BE2C (cell line): ENCODE measurements at places on chromosomes 5 and 9.

DNA sequence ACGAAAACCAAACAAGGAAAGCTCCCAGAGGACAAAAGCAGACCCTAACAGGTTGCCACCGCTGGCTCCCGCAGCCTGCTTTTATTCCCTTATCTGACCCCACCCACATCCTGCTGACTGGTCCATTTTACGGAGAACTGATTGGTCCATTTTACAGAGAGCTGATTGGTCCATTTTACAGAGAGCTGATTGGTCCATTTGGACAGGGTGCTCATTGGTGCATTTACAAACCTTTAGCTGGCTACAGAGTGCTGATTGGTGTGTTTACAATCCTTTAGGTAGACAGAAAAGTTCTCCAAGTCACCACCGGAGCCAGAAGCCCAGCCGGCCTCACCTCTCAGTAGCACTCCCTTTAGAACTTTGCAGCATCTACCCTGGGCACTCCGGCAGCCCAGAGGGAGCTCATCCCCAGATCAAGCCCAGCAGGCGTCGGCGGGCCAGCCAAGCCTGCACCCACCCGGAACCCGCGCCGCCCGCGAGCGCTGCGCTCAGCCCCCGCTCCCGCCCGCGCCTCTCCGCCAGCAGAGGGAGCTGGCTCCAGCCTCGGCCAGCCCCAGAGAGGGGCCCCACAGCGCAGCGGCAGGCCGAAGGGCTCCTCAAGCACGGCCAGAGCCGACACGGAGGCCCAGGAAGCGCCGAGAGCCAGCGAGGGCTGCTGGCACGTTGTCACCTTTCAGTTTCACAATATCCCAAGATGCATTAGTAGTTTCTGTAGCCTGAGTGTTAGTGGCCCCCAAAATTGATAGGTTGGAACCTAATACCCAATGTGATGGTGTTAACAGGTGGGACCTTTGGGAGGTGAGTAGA, 35.3 kb upstream of the CLPTM1L start:
- DNase-seq = peak; percentile 66

- peak; percentile 17 for DNase-seq
Observed at GRCh38 chr9:110579862-110580219, 300 bp upstream of the SVEP1 start.

GRCh38 chr9:92968081-92968480, 20.8 kb downstream of the FGD3 start:
- DNase-seq = no peak

GRCh38 chr5:79564798-79565279, 47.4 kb upstream of the TENT2 start:
- DNase-seq = no peak

GRCh38 chr9:118987167-118987566, 382.1 kb downstream of the BRINP1 start:
- no peak for DNase-seq

DNA sequence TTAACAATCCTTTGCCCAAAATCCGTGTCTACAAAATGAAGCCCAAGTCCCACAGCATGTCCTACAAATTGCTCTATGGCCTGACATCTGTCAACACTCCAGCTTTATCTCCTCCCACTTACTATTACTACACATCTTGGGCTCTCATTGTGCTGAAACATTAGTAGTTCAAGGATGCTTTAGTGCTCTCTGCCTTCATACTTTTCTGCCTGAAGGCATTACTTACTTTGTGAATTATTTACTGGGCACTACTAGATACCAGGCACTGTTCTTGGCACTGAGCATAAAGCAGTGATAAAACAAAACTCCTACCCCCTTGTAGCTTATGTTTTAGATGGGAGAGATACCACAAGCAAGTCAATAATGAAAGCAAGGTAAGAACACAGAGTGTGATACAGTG, 113.4 kb downstream of the TTLL11 start:
- no peak for DNase-seq

- DNase-seq = no peak
Observed at GRCh38 chr9:25415718-25416117, 262.5 kb downstream of the TUSC1 start.

- no peak for DNase-seq
Observed at GRCh38 chr5:76111477-76112174, 28.4 kb downstream of the SV2C start.

DNA sequence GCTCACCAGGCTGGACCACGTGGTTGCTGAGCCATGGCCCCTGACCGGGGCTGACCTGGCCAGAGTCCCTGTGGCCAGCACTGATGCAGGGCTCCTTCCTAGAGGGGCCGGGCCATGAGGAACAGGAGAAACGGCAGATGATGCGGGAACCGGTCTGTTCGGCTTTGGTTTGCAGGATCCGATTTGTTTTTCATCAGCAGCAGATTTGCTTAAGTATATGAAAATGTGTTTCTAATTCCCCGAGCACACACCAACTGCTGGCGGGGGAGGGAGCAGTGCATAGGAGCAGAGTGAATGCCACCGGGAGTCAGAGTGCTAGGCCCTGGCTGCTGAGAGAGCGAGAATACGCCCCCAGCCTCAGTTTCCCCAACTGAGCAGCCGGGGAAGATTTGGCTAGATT, 13.6 kb downstream of the NTNG2 start:
- no peak for DNase-seq

DNA sequence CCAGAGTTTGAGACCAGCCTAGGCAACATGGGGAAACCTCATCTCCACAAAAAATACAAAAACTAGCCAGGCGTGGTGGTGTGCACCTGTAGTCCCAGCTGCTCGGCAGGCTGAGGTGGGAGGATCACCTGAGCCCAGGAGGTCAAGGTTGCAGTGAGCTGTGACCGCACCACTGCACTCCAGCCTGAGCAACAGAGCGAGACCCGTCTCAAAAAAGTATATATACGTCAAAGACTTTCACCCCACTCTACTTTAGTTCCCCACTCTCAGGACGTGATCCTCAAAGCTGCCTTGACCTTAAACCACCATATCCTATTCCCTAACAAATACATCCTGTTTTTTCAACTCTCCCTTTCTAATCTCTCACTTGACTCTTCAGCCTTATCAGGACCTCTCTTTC, 41.0 kb downstream of the PCDHGC5 start:
- DNase-seq = no peak

- DNase-seq = no peak
Observed at GRCh38 chr9:72812559-72813111, 140.2 kb downstream of the ALDH1A1 start.

GRCh38 chr9:130305381-130305780, 39.8 kb downstream of the HMCN2 start:
- DNase-seq = no peak

DNA sequence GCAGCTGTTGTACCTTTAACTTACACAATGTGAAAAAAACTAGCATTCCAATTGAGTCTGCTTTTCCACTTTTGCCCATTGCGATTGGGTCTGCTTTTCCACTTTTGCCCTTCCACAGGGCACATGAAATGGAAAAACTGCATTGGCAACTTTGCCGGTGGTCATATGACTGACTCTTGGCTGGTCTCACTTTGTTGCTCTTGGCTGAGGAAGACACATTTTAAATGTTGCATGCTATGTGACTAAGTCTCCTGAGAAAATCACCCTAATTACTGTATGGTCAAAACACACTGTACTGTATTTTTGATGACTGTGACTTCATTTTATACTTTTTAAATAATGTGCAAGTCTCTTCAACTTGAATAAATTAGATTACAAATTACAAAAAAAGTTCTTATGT, 1.6 kb upstream of the OXCT1 start:
- no peak for DNase-seq

- DNase-seq = no peak
Observed at GRCh38 chr9:72415163-72415562, 50.2 kb upstream of the ZFAND5 start.

- DNase-seq = no peak
Observed at GRCh38 chr9:4124266-4124665, 175.6 kb downstream of the GLIS3 start.

DNA sequence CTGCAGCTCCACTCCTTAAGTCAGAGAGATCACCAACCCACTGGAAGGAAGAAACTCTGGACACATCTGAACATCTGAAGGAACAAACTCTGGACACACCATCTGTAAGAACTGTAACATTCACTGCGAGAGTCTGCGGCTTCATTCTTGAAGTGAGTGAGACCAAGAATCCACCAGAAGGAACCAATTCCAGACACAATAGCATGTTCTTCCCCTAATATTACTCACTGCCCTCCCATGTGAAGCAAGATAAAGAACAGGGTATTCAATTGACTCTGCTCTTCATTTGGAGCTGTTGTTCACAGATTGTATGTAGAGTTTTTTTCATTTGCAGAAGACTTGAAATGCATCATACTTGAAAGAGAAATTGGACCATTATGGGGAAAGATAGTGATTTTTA, 10.8 kb downstream of the SAXO1 start:
- DNase-seq = no peak

- DNase-seq = no peak
Observed at GRCh38 chr9:37034305-37034937, 353 bp upstream of the PAX5 start.

DNA sequence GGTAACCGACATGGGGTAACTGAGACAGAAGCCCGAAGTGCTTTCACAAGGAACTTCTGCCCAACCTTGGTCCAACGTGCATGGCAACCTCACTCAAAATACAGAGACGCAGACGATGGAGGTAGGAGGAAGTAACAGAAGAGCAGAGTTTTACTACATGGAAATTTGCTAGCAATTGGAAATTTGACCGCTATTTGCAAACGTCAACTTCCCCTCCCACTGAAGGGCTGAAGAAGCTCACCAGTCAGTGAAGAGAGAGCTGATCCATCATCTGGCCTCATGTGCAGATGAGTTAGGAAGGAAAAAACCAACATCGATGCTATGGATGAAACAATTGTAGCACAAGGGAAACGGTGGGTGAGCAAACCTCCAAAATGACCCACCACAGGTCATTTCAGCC, 196.7 kb downstream of the RGS3 start:
- no peak for DNase-seq

DNA sequence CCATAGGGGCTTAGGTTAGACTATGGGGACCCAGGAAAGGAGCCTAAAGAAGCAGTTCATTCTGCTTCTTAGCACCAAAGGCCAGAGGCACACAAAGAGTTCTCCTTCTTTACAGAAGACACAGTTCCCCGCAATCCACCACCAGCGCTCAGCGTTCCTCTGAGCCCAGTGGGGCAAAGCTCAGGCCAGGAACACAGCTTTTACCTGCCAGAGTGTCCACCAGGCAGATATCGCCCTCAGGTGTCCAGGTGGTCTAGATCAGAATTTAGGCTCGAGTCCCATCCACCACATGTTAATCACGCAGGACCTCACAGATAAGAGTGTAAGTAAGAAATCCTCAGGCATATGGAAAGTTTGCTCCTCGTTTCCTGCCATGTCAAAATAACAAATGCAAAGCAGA, 53.0 kb downstream of the UBE2QL1 start:
- DNase-seq = no peak

DNA sequence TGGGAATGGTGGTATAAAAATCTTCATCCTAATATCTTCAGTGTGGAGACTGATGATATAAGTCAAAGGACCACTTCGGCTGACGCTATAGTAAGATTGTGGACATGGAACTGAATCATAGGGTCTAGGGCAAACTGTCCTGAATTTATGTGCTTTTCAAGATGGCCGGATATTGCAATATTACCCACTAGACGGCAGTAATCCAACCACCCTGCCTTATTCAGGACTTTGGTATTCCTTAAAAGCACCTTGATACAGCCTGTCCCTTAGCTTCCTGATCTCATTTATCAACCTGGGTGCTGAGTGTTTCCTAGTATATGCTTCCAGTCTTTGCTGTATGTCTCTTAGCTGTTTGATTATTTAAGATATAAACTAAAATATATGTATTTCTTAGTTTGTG, 71.2 kb upstream of the COX7C start:
- no peak for DNase-seq

DNA sequence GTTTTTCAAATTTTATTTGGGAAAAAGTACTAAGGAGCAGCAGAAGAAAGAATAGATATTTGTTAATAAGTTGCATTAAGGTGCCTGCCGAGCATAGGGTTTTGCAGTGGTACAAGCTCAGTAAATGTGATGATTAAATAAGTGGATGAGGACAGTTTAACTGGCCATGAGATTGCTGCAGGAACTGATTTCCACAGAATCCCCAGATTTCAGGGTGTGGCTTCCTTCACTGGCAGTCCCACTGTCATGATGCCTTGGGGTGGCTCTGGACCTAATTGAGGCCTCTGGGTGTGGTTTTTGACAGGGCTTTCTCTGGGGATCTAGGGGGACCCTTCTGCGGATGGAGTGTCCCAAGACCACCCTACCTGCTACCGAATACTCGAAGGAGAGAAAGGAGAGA, 1.4 kb downstream of the PHF24 start:
- no peak for DNase-seq
